Testis (tissue), 5 donors: ENCODE measurements at places on chromosomes 1 and 21. TPM values are rescaled to one million over a fixed set of nuclear protein-coding genes. Genes with fewer than 3 reads are reported as not detected.

GRCh38 chr21:38170704-38171682 is 85.8 kb upstream of the KCNJ15 start:
- H3K27ac ChIP-seq: no peak overlapping the region
- peaks cover 16% of the 10 kb centered on the region for H3K4me1 ChIP-seq
- no peak overlapping the region for H3K4me3 ChIP-seq
- no peak for DNase-seq
- H3K27me3 ChIP-seq: no peaks in the 10 kb centered on the region

DNA sequence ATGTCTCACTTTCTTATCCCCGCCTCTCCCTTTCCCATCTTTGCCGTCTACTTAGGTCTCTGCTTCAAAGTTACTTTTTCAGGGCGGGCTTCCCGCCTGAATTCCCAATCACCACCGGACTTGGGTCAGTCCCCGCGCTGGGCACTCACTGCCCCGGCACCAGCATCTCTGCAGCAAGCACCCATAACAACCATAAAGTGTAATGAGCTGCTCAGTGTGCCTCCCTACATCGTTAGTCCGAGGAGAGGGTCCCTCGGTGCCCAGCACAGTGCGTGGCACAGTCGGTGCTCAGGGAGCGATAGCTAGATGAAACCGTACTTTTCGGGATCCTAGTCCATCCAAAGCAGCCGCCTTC is 633 bp upstream of the CTPS1 start:
- peaks cover 15% of the 10 kb centered on the region for H3K4me1 ChIP-seq
- no peak for DNase-seq
- peak overlapping the region; percentile 66 for H3K4me3 ChIP-seq

GRCh38 chr1:5969168-5969567 is 23.1 kb downstream of the NPHP4 start:
- H3K27ac ChIP-seq: no peak overlapping the region
- no peak for DNase-seq
- H3K27me3 ChIP-seq: no peaks in the 10 kb centered on the region

DNA sequence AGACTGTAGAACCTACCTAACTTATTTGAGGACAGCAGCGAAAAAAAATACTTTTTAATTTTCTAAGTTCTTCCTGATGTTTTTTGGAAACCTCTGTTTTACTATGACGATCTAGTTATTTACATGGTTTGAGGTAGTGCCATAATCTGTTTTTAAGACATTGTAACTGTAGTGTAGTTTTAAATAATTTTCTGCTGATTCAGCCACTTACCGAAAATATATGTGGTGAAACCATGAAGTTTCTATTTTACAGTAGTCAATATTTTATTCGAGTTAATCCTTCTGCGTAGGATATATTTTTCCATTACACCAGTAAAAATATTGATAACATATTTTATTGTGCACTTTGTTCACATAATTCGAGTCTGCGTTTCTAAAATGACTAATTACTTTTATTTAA is 121.7 kb upstream of the RRP15 start:
- no peak overlapping the region for H3K27ac ChIP-seq
- H3K4me3 ChIP-seq: no peak overlapping the region
- H3K4me1 ChIP-seq: no peaks in the 10 kb centered on the region
- no peak for DNase-seq
- peaks cover 3% of the 10 kb centered on the region for H3K27me3 ChIP-seq

The OR2G6 gene
- polyA plus RNA-seq: not detected

The KCNE2 gene
- 0.74 TPM for polyA plus RNA-seq

- DNase-seq: no peak
- no peaks in the 10 kb centered on the region for H3K36me3 ChIP-seq
- H3K27ac ChIP-seq: no peak overlapping the region
- no peaks in the 10 kb centered on the region for H3K27me3 ChIP-seq
- H3K4me3 ChIP-seq: no peak overlapping the region
- H3K4me1 ChIP-seq: no peaks in the 10 kb centered on the region
These were observed 90.1 kb downstream of the TMEM53 start for GRCh38 chr1:44584167-44584566.

DNA sequence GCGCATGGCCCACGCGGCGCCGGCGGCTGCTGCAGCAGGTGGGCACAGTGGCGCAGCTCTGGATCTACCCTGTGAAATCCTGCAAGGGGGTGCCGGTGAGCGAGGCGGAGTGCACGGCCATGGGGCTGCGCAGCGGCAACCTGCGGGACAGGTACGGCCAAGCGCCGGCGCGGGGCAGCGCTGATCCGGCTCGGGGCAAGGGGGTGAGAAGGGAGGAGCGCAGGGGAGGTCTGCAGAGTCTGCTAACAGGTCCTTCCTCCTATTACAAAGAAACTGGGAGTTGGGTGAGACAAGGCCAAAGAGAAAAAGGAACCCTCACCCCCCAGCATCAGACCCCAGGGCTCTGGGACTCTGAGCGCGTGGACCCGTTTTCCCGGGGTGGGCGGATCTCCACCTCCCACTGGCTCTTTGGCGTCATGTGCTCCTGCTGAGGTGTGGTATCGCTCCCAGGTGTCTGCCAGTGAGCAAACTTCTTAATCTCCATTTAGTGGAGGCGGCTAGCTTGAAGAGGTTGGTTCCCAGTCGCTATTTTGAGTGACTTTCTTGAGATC is 431 bp downstream of the MTARC1 start:
- H3K27ac ChIP-seq: no peak overlapping the region
- no peak for DNase-seq
- peak overlapping the region; percentile 57 for H3K4me3 ChIP-seq
- no peaks in the 10 kb centered on the region for H3K27me3 ChIP-seq
- H3K4me1 ChIP-seq: peaks cover 8% of the 10 kb centered on the region

DNA sequence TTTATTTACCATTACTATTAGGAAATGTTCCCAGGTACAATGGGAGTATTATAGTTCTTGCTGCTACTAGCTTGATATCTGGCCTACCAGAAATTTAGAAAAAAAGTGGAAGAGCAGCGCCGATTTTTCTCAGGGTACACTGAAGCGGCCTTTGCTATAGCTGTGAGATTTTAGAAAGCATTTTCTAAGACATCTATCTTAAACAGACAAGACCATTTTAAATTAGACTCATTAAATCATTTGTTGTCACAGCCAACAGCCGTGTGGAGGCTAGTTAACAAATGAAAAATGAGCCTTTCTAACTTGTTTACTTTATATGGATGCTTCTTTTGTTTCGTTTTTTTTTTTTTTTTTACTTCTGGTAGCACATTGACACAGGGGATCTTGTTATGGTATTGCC is 183.2 kb upstream of the ZRANB2 start:
- H3K27ac ChIP-seq: no peak overlapping the region
- no peak overlapping the region for H3K4me3 ChIP-seq
- H3K36me3 ChIP-seq: no peaks in the 10 kb centered on the region
- H3K27me3 ChIP-seq: no peaks in the 10 kb centered on the region
- H3K4me1 ChIP-seq: no peaks in the 10 kb centered on the region

The INAVA gene
- polyA plus RNA-seq: 1.5 TPM

- no peak for DNase-seq
- H3K27ac ChIP-seq: peak overlapping the region; percentile 96
- H3K36me3 ChIP-seq: no peaks in the 10 kb centered on the region
- H3K27me3 ChIP-seq: no peaks in the 10 kb centered on the region
- peaks cover 32% of the 10 kb centered on the region for H3K4me1 ChIP-seq
- peak overlapping the region; percentile 89 for H3K4me3 ChIP-seq
These were observed 602 bp downstream of the KIAA0319L start for GRCh38 chr1:35556484-35557117.

DNA sequence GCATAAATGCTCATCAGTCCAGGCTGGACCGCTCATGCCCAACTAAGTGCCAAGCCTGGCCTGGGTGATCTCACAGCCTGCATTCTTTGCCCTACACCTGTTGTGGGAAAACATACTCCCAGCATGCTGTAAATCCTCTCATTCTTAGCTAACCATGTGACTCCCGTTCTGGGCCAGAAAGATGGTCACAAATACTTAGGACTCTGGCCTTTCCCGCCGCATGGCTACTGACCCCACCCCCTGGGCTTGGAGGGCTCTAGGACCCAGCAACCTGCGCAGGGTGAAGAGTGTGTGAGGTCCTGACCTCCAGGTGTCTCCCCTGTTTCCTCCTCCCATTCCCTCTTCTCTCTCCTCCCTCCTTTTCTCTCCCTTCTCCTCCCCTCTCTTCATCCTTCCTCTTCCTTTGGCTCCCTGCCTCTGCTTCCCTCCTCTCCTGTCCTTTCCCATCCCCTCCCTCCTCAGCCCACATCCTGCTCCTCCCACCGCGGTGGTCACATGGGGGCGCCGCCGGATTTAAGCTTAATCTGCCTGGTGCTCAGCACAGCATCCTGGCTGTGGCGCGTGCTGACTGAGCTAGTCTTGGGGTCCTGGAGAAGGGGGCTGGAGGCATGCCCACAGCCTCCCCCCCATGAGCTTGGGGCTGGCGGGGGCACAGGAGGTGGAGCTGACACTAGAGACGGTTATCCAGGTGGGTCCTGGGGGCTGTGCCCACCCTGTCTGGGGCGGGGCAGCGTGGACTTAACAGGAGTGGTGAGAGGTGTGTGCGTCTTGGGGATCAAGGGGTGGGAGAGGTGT is at the start of gene CROCC:
TSS of gene CROCC (plus strand) at position 541 of the 795 bp plus-strand sequence. CDS start at position 629, 88 bp downstream.
- H3K4me3 ChIP-seq: no peak within 1 kb of the TSS
- no peaks in the 10 kb centered on the region for H3K36me3 ChIP-seq
- H3K27ac ChIP-seq: no peak within 1 kb of the TSS

DNA sequence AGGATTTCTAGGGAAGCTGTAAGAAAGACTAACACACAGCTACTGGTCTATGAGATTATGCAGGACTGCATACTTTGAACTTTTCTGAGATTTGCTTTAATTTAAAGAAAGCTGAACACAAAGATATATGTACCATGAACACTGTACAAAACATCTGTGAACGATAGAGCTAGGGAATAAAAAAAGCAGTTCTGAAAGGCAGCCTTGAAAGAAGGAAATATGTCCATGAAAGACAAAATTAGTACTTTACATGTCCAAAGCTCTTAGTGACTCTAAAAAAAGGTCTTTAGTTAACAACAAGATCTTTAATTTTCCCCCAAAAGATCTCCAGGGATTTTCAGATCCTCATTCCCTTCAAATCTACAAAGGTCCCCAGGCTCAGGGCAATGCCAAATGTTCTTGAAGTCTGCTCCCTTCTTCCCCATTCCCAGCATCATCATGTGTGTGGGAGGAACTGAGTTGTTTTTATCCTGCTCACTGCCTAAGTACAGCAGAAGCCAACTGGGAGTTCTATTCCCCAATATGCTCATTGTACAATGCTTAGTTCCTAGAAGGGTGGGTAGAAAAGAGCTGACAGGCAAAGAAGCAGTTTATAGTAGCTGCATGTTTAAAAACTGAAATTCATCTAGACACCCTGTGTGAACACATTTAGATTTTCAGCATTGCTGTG is 60.1 kb upstream of the PTCH2 start:
- no peak overlapping the region for H3K4me3 ChIP-seq
- peak; percentile 77 for DNase-seq
- peaks cover 53% of the 10 kb centered on the region for H3K4me1 ChIP-seq
- H3K27me3 ChIP-seq: no peaks in the 10 kb centered on the region
- peak overlapping the region; percentile 67 for H3K27ac ChIP-seq

DNA sequence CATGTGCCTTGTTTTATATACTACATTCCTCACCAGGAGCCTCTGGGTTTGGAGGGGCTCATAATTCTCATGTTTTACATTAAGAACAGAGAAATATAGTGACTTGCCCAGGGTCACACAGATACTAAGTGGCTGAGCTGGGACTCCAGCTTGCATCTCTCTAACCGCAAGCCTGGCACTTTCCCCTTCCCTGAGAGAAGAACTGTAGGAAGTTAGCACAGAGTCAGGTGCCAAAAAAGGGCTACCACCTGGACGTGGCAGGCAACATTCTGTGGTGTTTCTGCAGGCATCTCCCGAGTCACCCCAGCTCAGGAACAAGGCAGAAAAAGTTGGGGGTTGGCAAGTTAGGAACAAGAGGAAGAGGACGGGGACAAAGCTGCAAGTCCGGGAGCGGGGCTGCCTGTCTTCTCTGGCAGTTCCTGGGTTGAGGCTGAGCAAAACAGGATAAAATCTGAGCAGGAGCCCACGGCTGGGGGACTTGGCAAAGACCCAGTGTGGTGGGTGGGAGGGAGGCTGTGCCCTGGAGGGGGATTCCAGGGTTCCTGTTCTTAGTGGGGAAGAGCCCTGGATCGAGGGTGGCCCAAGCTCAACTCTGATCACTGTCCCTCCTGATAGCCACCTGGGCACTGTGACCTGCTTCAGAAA is 9.8 kb downstream of the PLA2G5 start:
- DNase-seq: no peak
- no peaks in the 10 kb centered on the region for H3K4me1 ChIP-seq
- no peaks in the 10 kb centered on the region for H3K27me3 ChIP-seq
- H3K27ac ChIP-seq: no peak overlapping the region
- H3K36me3 ChIP-seq: no peaks in the 10 kb centered on the region

- no peak overlapping the region for H3K4me3 ChIP-seq
- no peaks in the 10 kb centered on the region for H3K36me3 ChIP-seq
- H3K27me3 ChIP-seq: no peaks in the 10 kb centered on the region
- no peak overlapping the region for H3K27ac ChIP-seq
These were observed 39.0 kb downstream of the LRRC8C start for GRCh38 chr1:89671775-89672488.

DNA sequence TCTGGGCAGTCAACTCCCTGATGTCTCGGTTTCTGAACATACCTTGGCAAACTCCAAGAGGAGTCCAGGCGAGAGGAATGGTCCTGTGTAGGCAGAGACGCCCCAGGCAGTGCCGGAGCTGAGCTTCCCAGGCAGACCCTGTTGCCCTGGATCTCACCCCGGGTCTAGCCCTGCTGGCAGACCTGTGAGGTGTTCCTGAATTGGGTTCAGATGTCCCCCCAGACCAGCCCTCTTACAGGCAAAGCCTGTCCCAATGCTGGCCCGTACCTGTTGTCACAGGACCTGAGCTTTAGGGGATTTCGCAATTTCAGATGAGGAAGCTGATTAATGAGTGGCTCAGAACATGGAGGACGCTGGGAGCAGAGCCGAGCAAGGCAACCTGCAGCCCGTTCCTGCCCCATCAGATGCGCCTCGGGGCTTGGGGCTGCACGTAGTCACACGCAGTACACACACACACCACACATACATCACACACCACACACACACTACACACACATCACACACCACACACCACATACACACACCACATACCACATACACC is 38.5 kb upstream of the PDE9A start:
- H3K4me3 ChIP-seq: no peak overlapping the region
- H3K27ac ChIP-seq: no peak overlapping the region
- DNase-seq: no peak
- H3K4me1 ChIP-seq: no peaks in the 10 kb centered on the region

DNA sequence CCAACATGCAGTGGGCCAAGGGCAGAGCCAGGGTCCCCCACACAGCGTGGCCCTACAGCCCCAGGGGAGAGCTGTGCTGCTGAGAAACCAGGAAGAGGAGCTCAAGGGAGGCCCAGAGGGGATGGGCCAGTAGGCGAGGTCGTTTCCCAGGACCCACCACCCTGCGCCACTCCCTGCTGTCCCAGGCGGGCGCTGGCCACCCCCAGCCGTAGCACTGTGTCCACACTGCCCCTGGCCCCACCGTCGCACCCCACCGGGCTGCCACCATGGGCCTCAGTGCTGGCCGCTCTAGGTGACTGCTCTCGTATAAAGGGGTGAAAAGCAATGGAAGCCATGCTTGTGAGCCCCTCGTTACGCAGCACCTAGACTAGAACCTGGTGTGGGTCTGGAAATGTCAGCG is 22.4 kb downstream of the NADK start:
- DNase-seq: no peak
- H3K4me3 ChIP-seq: no peak overlapping the region
- no peaks in the 10 kb centered on the region for H3K27me3 ChIP-seq
- H3K36me3 ChIP-seq: no peaks in the 10 kb centered on the region

The SFN gene
- 0.41 TPM for polyA plus RNA-seq

The CRYAA gene
- polyA plus RNA-seq: not detected

GRCh38 chr1:39976732-39977131 is 21.8 kb downstream of the MFSD2A start:
- H3K27ac ChIP-seq: no peak overlapping the region
- H3K36me3 ChIP-seq: no peaks in the 10 kb centered on the region
- H3K4me1 ChIP-seq: no peaks in the 10 kb centered on the region
- no peaks in the 10 kb centered on the region for H3K27me3 ChIP-seq
- H3K4me3 ChIP-seq: no peak overlapping the region
- no peak for DNase-seq

The FAM229A gene
- polyA plus RNA-seq: 71.5 TPM
